ENCODE measurements at places on chromosomes 12 and 14.

DNA sequence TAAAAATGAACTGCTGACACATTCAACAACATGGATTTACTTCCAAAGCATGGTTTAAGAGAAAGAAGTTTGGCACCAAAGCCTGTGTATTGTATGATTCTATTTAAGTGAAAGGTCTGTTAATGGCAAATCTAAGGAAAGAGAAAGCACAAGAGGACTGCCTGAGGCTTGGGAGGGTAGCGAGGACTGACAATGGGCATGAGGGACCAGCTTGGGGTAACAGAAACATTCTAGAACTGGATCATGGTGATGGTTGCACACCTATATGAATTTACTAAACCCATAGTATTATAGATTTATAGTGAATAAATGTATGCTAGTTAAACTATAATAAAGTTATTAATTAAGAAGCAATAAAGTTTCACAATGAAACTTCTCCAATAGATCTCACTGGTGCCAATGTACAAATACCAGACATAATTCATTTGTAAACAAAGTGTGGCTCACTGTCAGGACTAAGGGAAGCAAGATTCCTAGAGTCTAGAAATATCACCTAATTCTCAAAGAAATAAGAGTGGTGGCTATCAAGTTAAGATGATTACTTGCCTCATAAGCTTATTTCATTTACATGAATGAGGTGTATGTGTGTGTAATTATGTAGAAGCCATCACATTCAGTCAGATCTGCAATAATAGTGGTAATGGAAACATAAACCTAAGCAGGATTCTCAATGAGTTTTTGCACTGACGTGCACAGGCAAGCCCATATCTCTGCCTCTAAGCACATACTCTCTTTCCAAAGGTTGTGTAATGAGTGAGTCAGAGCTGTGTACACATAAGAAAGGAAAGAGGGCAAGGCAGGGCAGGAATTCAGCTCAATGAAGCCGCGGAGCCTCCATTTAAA, 353.4 kb downstream of the KCNH5 start:
- DNase-seq = no peak

DNA sequence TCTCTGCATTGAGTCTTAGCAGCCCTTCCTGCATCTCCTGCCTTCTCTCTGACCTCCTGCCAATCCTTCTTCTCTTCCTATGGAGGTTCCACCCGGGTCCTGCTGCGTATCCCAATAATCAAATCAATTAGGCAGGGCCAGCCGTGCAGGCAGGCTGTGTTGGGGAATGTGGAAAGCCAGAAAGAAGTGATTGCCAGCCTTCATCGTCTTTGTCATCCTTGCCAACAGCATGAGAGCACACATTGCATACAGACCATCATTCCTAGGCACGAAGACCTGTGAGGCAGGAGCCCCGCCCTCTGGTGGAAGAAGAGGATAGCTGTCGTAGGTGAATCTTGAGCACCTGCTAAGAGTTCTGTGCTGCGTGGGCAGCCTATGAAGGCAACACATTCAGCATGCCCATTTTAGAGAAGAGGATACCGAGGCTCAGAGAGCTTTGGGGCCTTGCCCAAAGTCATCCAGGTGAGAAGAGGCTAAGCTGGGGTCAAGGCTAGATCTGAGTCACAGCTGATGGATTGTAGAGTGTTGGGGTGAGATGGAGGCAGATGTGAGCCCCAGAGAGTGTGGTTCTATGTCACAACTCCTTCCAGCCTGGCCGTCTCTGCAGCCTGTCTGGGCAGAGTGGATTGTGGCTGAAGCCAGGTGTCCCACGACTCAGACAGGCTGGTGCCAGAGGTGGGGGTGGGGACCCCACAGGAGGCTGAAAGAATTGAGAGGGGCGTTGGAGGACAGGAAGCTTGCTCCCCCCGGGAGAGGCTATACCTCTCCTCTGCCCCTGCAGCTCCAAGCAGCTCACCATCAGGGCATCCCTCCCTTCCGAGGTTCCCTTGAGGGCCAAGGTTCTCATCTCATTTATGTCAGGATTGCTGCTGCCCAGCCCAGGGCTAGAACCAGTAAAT, 12.7 kb downstream of the C14orf132 start:
- DNase-seq = no peak

GRCh38 chr12:75613981-75614380, 102.6 kb upstream of the KRR1 start:
- no peak for DNase-seq

DNA sequence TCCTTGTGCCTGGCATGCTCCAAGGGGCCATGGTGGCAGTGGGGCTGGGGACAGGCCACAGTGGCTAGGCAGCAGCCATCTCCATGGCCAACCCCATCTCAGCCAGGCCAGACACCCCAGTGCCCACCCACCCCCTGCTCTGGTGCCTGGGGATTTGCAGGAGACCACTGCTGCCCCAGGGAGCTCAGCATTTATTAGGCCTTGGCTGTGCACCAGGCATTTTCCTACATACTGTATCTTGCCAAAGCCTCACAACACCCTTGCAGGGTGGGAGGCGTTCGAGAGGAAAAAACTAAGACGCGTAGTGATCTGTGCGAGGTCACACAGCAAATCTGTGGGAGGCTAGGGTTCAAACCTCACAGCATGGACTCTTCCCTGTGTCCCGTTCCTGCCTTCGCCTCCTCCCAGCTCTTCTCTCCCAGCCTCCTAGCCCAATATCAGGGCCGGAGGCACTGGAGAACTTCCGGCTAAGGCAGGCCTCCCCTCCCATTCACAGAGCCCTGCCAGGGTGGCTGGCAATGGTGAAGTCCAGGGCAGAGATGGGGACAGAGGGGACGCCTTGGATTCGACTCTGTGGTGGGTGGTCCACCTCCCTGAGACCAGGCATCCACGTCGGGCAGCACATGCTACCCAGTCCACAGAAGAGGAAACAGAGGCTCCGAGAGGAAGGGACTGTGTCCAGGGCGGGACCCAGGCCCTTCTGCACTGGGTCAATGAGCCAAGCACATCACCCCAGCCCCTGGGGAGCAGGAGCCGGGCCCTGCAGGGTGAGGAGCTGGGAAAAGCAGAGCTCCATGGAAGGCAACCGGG, 57.4 kb downstream of the FAM222A start:
- no peak for DNase-seq

GRCh38 chr14:93999573-93999972, 2.5 kb downstream of the CCDC197 start:
- no peak for DNase-seq

GRCh38 chr12:3491938-3492792, 1.2 kb downstream of the PRMT8 start:
- DNase-seq = no peak

DNA sequence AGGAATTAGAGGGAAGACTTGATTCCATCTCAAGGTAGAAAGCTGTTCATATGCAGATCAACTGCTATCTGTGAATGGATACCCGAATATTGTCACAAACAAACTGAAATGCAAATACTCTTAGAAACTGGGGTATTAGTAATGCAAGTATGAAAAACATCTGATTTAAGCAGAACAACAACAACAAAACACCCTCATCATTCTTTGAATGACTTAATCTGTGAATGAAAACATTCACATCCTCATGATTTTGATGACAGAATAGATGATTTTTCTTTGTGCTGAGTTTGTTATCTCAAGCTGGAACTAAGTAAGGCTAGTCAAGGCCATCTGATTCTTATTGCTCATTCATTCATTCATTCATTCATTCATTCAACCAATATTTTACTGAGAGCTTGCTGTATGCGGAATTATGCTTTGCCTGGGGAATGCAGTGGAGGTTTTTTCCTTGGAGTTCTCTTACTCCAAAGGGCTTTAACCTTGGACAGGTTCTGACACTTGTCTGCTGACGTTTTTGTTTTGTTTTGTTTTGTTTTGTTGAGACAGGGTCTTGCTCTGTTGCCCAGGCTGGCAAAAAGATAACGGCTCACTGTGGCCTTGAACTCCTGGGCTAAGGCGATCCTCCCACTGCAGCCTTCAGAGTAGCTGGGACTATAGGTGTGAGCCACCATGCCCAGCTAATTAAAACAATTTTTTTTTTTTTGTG, 23.3 kb downstream of the OR10G3 start:
- no peak for DNase-seq

DNA sequence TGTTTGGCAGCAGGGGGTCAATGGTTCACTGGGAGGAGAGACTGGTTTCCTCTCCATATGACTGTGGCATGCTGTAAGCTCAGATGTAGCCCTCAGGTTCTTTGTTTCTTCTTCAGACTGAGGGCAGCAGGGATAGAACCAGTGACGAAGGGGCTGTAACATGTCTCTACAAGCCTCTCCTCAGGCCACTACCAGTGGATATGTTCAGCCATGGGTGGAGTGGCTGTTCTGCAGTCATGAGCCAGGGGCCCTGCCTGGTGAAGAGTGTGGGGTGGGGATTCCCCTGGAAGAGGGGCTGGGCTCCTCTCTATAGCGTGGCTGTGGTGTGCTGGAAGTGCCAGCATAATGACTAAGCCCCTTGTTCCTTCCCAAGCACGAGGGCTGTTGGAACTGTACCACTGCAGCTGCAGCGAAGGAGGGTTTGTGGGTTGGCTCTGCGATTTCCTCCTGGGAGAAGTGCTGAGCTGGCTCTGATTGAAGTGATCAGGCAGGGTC, 55.8 kb downstream of the CMAS start:
- no peak for DNase-seq

DNA sequence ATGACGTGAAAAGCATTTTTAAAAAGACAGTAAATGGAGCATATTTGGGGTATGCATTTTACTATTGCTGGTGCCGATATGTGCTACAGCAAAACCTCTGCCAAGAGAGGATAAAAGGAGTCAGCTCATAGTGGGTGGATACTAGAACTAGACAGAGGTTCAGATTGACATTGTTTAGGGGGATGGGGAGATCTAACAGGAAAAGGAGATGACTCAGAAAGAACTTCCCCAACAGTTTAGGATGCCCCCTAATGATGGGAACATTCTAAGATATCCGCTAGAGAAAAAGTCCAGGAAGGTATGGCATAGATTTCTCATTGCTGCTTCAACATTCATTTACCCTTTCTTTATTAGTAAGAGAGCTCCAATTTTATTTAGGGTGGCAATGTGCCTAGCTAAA, 110.5 kb upstream of the CLEC14A start:
- DNase-seq = no peak

DNA sequence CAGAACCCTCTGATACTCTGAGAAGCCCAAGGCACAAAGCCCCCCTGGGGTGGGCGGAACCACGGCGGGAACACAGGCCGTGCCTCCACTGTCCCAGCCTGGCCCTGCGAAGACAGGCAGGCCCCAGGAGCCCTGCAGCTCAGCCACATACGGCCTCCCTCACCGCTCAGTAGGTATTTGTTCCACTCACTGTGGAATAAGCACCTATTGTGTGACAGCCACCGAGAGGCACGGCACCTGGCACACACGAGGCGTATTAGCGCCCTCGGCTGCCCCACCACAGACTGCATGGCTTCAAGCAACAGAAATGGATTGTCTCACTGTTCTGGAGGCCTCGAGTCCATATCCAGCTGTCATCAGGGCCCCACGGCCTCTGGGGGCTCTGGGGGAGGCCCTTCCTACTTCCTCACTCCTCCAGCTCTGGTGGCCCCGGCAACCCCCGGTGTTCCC, 66.3 kb downstream of the NCOR2 start:
- no peak for DNase-seq

- no peak for DNase-seq
Observed at GRCh38 chr12:93846936-93847516, 169.9 kb downstream of the CRADD start.

- DNase-seq = no peak
Observed at GRCh38 chr12:115830070-115830469, 447.4 kb downstream of the MED13L start.

- DNase-seq = no peak
Observed at GRCh38 chr12:6608592-6609281, 1.6 kb upstream of the CHD4 start.

DNA sequence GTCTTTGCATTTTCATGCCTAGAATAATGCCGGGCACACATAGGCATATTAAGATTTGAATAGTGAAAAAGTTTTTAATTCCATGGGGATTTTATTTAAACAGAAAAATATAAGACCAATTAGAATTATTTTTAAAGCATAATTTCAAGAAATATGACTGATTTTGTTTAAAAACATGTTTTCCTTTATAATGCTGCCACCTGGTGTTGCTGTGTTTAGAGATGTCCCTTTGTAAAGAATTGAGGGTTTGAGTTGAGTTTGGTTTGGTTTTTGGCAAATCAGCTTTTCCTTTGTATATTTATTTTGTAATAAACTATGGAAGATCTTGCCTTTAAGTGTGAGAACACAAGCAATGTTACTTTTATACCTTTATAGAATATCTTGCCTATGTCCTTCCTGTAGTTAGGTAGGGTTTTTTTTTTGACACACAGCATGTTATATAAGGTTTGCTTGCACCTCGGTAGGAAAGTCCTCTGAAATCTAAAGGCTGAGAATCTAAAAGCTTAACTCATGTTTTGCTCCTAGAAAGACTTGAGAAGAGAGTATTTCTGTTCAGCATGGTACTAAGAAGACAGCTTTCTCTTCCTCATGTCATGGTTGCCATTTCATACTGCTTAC, 31.4 kb upstream of the SNAPC1 start:
- no peak for DNase-seq

DNA sequence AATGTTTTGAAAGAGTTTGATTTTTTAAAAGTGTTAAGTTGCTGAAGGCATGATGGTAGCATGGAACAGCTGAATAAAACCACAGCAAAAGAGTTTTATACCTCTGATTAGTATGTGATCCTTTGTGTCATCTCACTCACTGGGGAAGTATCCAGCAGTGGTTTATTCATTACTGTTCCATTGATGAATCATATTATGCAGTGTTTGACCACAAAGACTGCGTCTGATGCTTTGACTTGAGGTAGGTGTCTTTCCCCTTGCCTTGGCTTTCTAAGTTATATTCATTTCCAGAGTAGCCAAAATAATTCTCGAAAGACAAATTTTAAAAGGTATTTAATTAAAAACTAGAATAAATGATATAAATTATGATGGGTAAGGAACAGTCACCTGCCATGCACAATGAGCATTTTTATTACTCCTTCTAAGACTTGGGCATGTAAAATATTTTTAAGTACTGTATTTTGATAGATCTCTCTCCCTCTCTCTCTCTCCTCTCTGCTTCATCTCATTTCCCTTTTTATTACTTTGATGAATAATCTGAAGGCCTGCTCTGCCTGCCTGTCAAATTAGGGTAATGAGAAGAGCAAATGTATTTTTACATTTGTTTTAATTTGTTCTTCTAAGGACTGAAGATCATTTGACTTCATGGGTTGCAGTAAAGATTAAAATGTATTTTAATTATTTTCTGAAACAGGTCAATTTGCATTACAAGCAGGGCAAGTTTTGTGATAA, 164.9 kb downstream of the NAV3 start:
- DNase-seq = no peak

DNA sequence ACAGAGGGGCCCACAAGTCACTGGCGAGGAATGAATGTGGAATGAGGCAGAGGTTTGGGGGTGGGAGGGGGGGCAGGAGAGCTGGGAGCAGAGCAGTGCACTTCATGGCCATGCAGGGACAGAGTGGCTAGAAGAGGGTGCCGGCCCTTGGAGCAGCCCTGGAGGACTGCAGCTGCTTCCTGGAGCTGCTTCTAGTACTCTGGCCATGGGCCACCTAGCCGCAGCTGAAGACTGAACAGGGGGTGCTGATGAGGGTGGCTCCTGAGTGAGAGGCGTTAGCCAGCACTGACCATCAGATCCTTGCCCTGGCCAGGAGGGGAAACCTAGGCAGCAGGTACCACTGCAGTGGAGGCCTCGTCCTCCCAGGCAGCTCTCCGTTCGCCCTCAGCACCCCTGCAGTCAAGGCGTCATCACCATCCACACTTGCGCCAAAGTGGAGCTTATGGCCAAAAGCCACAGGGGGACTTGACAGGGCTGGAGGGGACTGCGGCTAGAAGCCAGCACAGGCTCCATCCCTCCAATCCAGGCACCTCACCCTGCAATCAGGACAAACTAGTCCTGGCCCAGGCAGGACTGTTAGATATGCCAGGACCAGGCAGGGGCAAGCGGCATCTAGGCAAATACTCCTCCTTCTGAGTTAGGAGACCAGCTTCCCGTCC, 16.4 kb downstream of the OTUB2 start:
- no peak for DNase-seq

GRCh38 chr12:32768518-32768917, 12.8 kb upstream of the YARS2 start:
- no peak for DNase-seq
